ENCODE measurements at places on chromosomes 5 and 9.

- no peak for DNase-seq
Observed at GRCh38 chr5:94793113-94793815, 174.8 kb downstream of the SLF1 start.

DNA sequence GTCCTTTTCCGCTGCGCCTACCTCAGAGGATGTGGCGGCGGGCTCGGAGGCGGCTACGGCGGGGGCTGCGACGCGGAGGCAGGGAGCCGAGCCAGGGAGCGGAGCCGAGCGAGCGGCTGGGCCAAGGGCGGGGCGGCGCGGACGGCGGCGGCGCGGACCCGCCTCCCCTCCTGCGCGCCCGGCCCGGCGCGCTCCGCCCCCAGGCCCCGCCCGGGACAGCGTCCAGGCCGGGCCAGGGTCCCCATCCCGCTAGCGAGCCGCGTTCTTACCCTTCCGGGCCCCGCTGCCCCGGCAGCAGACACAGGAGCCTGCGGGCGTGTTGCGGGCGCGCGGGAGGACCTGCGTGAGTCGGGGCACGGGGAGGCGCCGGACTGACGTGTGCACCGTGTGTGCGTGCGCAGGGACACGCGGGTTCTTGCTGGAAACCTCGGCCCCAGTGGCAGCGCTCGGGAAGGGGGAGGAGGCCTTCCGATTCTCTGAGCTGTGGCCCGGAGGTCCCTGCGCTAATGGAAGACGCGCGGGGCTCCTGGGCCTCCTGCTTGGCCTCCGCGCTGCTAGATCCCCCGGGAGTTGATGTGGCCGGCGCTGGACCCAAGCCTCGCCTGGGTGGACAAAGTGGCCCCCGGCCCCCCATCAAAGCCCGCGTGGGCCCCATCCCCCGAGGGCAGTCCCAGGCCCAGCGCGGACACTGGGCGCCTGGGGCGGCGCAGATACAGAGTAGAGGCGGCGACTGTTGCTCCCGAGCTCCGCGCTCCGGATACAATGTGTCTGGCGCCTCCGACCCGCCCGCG, at the start of gene VDAC1:
Gene VDAC1, minus strand, starts transcription at position 350 of the 791 bp plus-strand sequence. CDS start 11,963 bp downstream, outside the sequence.
- DNase-seq, result peak; percentile 79

DNA sequence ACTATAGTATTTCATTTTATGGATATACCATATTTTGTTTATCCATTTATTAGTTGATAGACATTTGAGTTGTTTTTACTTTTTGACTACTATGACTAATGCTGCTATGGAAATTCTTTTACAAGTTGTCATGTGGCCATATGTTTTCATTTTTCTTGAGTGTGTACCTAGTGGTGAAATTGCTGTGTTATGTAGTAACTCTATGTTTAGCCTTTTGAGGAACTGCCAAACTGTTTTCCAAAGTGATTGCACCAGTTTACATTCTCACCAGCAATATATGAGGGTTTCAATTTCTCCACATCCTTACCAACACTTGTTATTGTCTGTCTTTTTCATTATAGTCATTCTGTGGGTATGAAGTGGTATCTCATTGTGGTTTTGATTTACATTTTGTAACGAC, 75.4 kb downstream of the GRIA1 start:
- DNase-seq, result no peak

GRCh38 chr5:67813877-67814539, 401.5 kb upstream of the PIK3R1 start:
- no peak for DNase-seq

DNA sequence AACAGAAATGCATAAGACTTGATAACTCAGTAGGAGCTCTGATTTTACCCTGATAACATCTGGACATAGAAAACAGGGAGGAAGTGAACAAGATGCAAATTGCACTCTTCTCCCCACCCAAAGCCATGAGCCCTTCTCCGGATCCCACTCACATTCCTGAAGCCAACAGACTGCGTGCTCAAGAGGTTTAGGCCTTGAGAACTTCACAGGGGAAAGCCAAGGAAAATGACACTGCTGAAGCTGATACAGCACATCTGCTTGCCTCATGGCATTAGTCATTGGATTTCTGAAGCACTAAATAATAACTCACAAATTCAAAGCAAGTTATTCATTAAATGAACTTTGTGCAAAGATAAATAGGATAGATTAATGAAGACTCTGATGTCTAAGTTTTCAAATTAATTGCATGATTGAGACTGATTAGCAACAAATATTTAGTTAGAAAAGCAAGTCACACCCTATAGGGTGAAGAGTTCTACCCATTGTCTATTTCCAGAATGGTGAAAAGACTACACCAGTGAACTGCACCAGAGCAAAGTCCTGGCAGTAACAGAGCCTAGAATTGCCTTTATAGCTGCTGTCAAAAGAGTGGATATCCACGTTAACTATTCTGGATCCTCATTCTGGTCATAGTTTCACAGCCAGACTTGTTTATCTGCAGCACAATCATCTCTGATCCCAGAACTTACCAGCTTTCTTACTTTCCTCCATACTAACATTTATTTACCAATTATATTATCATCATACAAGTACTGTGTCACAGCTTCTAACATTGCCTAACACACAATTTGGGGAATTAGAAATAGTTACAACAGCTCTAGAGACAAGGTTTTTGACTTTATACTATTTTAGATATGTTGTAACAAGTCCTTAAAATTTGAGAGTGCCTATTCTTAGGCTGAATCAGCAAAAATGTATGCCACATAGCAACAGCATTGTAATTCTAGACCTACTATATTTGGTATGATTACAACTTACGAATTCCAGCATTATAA, 432.1 kb upstream of the RGMB start:
- DNase-seq, result no peak

DNA sequence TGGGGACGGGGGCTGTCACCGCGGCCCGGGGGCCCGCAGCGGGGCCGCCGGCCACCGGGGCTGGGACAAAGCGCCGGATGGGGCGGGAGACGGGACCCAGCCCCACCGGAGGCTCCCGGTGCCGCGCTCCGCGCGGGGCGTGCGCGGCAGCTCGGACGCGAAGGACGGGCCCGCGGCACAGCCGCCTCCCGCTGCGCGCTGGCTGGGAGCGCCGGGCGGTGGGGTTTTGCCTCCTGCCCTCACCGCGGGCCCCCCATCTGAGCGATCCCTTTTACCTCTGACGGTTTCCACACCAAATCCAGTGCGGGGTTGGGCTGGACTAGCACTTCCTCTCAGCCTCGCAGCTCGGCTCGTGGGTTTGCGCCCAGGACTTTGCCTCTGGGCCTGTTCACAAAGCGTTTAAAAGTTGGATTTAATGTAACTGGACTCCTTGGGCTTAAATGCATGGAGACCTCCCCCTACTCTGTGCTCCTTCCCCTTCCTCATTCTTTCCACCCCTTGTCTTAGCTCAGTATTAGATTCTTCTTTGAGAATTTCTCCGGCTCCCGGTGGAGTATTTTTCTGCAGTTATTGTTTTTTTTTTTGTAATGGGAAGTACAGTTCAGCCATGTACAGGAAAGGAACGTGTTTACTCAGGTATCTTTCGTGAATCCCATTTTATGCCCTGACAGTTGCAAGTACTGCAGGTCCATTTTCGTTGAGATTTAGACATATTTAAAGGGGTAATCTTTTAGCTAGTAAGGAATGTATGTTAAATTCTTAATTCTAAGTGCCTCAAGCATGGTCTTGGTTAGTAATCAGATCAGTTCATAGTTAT, 691 bp downstream of the FCHO2 start:
- peak; percentile 19 for DNase-seq

All from activated CD8-positive, alpha-beta memory T cell treated with anti-CD3 and anti-CD28 coated beads, Interleukin-2, amount 50 U/mL, for 4 hours (primary cell).